Left lobe of liver (tissue), 2 donors: ENCODE measurements at places on chromosomes 12 and 14. TPM values are rescaled to one million over a fixed set of nuclear protein-coding genes. Genes with fewer than 3 reads are reported as not detected.

TIMELESS gene
- total RNA-seq = 8.6 TPM

SYCP3 gene
- not detected for total RNA-seq

NAA25 gene
- 7.6 TPM for total RNA-seq

ERP27 gene
- 0.30 TPM for total RNA-seq

KRT79 gene
- not detected for total RNA-seq

MYRFL gene
- 0.08 TPM for total RNA-seq

TAS2R50 gene
- 0.60 TPM for total RNA-seq

LETMD1 gene
- total RNA-seq = 36.6 TPM
